GM23338 (cell line): ENCODE measurements at places on chromosomes 4 and X. TPM values are rescaled to one million over a fixed set of nuclear protein-coding genes. Genes with fewer than 3 reads are reported as not detected.
A peak's percentile ranks its signal among the peaks of the same experiment; 100 is the strongest.

DNA sequence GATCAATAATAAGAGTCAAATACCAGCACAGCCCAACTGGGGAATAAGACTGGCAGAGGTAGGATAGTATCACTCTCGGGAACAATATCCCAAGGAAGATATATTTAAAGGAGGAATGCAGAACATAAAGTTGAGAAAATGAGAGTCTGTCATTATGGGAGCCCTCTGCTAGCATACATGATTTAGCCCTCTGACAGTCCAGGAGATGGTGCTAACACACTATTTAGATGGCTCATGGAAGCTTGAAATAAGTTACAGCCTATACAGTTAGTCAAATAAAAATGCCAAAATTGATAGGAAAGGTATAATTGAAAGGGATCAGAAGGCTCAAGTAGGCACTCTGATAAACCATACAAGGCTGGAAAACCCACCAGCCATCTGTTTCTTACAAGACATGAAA is 201.0 kb upstream of the NEIL3 start:
- no peaks in the 10 kb centered on the region for H3K4me1 ChIP-seq
- no peak overlapping the region for H3K27ac ChIP-seq
- H3K36me3 ChIP-seq: no peaks in the 10 kb centered on the region

DNA sequence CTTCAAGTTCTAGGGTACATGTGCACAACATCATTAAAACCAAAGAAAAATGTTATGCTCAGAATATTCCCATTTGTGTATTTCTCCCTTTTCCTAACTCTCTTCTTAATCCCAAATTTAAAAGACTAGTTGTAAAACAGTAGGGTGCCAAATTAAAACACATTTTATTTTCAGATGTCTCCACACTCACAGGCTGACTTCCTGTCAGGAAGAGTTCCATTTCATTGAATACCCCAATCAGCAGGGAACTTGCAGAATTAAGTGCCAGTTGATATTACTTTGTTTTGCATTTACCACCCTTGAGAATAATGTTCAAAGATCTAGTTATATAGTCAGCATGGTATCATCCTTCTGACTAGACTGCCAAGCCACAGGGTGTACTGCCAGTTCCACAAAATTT is 207.9 kb downstream of the MAB21L2 start:
- H3K4me3 ChIP-seq: no peak overlapping the region
- H3K27me3 ChIP-seq: no peaks in the 10 kb centered on the region
- no peak overlapping the region for H3K27ac ChIP-seq
- DNase-seq: peak; percentile 27

DNA sequence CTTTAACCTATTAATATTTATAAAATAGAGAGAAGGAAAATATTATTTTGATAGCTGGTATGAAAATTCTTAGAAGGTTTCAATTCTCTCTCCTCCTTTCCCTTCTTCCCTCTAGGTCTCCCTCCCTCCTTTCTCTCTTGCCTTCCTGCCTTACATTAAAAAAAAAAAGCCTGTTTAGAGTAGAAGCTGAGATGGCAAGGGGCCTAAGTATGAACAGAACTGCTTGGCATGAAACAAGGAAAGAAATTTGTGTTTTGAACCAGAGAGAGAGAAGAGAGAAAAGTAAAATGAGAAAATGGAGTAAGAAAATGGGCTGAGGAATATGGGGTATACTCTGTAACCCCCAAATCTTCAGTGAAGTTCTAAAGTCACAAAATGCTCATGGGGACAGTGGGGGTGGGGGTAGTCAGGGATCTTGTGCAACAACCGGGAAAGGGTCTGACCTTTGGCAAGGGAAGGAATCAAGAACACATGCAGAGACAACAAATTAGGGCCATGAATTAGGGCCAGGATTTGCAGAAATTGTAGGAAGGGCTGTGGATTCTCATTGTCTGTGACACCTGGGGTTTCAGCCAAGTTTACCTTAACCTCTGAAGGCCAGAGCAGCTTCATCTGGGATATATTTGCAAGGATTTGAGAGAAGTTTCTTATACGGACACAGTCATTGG is 30.6 kb downstream of the SUPT20HL2 start:
- no peaks in the 10 kb centered on the region for H3K27me3 ChIP-seq
- DNase-seq: no peak
- no peak overlapping the region for H3K4me3 ChIP-seq

DNA sequence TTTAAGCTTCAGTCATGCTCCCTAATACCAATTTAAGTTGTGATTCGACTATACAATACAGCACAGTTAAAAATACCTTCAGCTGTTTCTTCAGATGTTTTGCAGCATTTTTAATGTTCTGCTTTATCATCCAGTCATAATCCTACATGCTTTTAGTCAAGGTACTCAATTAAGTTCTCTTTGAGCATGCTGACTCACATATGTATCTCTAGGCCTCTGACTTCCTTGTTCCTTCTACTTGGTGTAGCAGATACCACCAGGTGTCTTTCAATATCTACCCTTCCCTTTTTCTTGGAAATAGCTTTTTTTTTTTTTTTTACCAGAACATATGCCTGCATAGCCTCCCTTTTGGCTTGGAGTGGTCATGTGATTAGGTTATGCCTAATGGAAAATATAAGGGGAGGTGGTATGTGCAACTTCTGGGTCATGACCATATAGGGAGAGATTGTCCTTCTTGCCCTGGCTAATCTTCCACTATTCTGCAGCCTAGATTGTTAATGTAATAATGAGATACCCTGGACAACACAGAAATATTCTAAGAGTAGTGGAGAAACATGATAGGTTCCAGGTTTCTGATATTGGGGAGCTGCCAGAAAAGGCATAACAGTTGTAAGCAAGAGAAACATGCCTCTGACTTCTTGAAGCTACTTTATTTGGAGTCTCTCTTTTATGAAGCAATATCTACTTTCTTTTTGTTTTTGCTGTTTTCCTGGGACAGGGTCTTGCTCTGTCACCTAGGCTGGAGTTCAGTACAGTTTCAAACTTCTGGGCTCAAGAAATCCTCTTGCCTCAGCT is 737.2 kb upstream of the SLIT2 start:
- no peak overlapping the region for H3K27ac ChIP-seq
- no peak overlapping the region for H3K4me3 ChIP-seq
- DNase-seq: no peak
- no peaks in the 10 kb centered on the region for H3K4me1 ChIP-seq
- no peaks in the 10 kb centered on the region for H3K27me3 ChIP-seq

GRCh38 chr4:149296503-149296902 is 519.1 kb downstream of the IQCM start:
- no peaks in the 10 kb centered on the region for H3K36me3 ChIP-seq
- DNase-seq: peak; percentile 5
- no peak overlapping the region for H3K4me3 ChIP-seq
- H3K27ac ChIP-seq: no peak overlapping the region

DNA sequence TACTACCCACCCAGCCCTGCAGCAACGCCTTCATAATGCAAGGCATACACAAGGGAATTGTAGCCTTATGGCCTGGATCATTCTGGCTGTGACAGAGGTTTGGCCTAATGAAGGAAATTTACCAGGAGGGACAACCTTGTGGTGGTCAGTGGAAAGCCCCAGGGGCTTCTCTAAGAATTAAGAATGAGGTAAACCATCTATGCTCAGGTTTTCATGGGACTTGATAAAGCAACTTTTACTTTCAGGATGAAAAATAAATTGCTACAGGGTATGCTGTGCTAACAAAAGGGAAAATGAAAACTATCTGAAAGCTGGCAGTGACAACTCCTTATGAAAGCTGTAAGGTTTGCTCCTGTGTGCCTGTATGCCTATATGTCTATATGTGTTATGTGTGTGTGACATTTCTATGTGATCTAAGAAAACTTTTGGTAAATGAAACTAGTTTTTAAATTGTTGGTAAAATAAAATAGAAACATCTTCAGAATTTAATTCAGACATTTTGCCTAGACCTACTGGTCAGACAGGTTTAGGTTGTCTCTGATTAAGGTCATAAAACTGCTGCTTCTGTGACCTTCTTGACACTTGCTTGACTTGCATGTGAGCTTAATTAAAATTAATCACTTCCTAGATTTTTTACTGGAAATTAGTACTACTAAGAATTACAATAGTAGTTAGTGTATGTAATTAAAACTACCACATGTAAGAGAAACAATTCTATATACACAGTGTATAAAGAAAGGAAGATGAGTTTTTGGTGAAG is 19.9 kb upstream of the TXK start:
- H3K36me3 ChIP-seq: peaks cover 26% of the 10 kb centered on the region; the same call in 1 of the 2 replicates
- no peaks in the 10 kb centered on the region for H3K4me1 ChIP-seq
- no peak for DNase-seq
- H3K27me3 ChIP-seq: no peaks in the 10 kb centered on the region
- no peak overlapping the region for H3K27ac ChIP-seq

DNA sequence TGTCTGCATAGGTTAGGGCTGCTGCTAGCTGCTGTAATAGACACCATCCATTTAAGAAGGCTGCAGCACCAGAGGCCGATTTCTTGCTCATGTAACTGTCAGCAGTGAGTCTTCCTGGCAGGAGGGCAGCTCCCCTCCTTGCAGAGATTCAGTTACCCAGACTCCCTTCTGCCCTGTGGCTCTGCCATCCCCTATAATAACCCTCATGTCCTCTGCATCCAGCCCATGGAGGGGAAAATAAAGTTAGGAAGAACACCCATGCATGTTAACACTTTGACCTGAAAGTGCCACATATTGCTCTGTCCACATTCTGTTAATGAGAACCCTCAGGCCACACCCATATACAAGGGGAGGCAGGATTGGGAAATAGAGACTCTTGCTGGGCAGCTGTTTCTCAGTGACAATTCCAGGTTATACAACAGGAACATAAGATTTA is 5.4 kb downstream of the STBD1 start:
- H3K4me1 ChIP-seq: peaks cover 8% of the 10 kb centered on the region; the same call in 1 of the 2 replicates
- peaks cover 11% of the 10 kb centered on the region; the same call in 1 of the 2 replicates for H3K27me3 ChIP-seq
- H3K27ac ChIP-seq: no peak overlapping the region
- DNase-seq: no peak
- no peak overlapping the region for H3K4me3 ChIP-seq

DNA sequence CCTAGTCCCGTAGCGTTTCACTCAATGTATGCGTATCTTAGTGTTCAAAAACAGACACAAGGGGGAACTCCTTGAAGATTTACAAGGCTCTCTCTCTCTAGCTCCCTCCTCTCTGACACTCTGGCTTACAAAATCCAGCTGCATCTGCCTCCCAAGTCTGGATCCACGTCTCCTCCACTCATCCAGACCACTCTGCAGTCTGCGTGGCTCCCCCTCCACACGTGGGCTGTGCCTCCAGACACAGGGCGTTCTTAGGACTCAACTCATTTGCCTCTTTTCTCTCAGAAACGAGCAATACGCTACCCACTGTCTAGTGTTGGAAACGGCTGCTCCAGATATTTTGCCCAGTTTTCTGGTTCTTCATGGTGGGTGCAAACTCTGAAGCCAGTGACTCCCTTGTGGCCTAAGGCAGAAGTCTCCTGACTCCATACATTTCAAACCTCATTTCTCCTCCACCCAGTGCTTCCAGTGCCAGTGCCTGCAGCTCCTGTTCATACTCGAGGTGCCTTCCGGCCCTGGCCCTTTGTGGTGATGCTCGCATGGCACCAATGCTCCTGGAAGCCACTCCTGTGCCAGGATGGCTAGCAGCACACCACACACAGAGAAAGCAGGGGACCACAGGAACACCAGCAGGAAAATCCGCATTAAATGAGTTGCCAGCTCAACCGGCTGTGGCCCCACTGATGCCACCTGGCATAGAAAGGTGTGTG is 24.1 kb downstream of the NAT8L start:
- no peaks in the 10 kb centered on the region for H3K27me3 ChIP-seq
- no peak for DNase-seq
- H3K4me1 ChIP-seq: no peaks in the 10 kb centered on the region
- no peak overlapping the region for H3K4me3 ChIP-seq
- no peaks in the 10 kb centered on the region for H3K36me3 ChIP-seq

- 0 out of 2 replicates have a peak, but pooled peaks cover 9% of the 10 kb centered on the region for H3K4me1 ChIP-seq
- H3K27me3 ChIP-seq: no peaks in the 10 kb centered on the region
- H3K4me3 ChIP-seq: no peak overlapping the region
- no peak for DNase-seq
- no peaks in the 10 kb centered on the region for H3K36me3 ChIP-seq
Measured at GRCh38 chr4:78650106-78651024, 98.8 kb downstream of the ANXA3 start.

GRCh38 chr4:306551-306961 is 1.3 kb upstream of the ZNF732 start:
- no peak overlapping the region for H3K27ac ChIP-seq
- H3K27me3 ChIP-seq: no peaks in the 10 kb centered on the region
- no peaks in the 10 kb centered on the region for H3K36me3 ChIP-seq
- DNase-seq: no peak
- H3K4me1 ChIP-seq: peaks cover 11% of the 10 kb centered on the region

DNA sequence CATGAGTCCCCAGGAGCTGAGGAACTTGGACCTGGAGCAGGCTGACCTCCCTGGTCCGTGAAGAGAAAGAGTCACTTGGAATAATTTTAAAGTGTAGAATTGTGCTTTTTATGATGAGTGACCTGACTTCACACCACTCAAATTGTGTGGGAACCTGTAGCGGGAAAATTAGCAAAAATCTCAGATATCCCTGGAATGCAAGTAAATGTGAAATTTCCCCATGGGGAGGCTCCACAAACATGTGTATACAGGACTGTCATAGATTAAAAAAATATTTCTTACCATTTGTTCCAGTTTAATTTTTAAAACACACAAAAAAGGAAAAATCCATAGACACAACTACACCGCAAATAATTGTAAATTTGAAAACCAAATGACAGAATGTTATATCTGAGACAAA is 1079.6 kb upstream of the PABPC4L start:
- peak; percentile 11 for DNase-seq
- no peaks in the 10 kb centered on the region for H3K27me3 ChIP-seq
- no peaks in the 10 kb centered on the region for H3K4me1 ChIP-seq
- no peaks in the 10 kb centered on the region for H3K36me3 ChIP-seq

- H3K4me3 ChIP-seq: peak overlapping the region; percentile 71
- peaks cover 18% of the 10 kb centered on the region for H3K4me1 ChIP-seq
- peak; percentile 60 for DNase-seq
- H3K27me3 ChIP-seq: peaks cover 11% of the 10 kb centered on the region
Measured at GRCh38 chrX:140766024-140766611, 56.6 kb downstream of the LINC00632 start.

DNA sequence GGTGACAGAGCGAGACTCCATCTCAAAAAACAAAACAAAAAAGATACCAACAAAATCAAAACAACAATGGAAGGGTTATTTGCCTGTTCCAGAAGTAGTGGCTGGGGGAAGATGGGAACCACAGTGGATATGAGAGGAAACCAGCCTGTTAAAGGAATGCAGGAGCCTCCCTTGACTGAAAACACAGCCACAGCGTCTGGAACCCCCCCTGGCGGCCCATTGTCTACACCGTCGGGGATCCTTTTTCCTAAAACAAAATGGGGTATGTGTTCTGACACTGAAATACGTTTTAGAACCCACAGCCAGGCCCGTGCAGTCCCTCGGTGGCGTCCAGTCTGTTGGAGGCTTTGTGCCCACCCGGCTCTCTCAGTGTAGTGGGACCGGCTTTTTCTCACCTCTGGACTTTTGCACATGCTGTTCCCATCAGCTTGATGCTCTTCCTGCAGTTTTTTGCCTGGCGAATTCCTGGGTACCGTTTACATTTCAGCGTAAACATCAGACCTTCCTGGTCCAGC is 19.6 kb downstream of the PIGG start:
- peak; percentile 64 for DNase-seq
- H3K36me3 ChIP-seq: peaks cover 11% of the 10 kb centered on the region
- H3K4me3 ChIP-seq: no peak overlapping the region
- no peak overlapping the region for H3K27ac ChIP-seq
- no peaks in the 10 kb centered on the region for H3K4me1 ChIP-seq

The WNK3 gene
- total RNA-seq: 27.4 and 27.6 TPM in 2 replicates

The HAND2 gene
- not detected in 2 replicates for total RNA-seq

The PRKG2 gene
- total RNA-seq: 3.0 and 3.6 TPM in 2 replicates

The TASL gene
- total RNA-seq: not detected in 2 replicates

The ARHGAP10 gene
- total RNA-seq: 4.6 and 5.1 TPM in 2 replicates

The PASD1 gene
- total RNA-seq: 0.24 TPM in 1 of 2 replicates, not detected in the other

The G3BP2 gene
- total RNA-seq: 411 and 435 TPM in 2 replicates

The LDOC1 gene
- 12.4 and 15.5 TPM in 2 replicates for total RNA-seq
